ENCODE measurements at places on chromosomes 13 and 19. TPM values are rescaled to one million over a fixed set of nuclear protein-coding genes. Genes with fewer than 3 reads are reported as not detected.

Gene KRI1
- 14.2 TPM for total RNA-seq

Gene AMER2
- total RNA-seq, result not detected

Gene ZNF763
- total RNA-seq, result 1.1 TPM

Gene SYCN
- total RNA-seq, result not detected

DNA sequence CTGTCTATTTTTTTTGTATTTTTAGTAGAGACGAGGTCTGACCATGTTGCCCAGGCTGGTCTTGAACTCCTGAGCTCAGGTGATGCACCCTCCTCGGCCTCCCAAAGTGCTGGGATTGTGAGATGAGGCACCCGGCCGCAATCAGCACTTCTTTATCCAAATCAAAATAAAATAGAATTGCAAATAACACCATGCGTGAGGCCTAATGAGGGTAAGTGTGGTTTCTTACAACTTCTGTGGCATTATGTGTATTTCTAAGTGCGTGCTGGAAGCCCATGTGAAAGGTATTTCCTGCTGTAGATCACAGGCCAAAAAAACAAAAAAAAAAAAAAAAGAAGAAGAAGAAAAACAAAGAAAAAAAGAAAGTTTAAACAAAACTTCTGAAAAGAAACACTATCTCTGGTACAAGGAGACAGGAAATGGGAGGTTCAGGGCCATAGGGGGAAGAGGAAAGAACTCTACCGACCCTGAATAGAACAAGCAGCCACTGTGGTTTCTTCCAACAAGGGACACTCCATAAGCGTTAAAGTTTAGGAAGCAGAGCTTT is 3.0 kb upstream of the GRAMD1A start:
- no peak for DNase-seq

Gene NDFIP2
- total RNA-seq, result 29.3 TPM

DNA sequence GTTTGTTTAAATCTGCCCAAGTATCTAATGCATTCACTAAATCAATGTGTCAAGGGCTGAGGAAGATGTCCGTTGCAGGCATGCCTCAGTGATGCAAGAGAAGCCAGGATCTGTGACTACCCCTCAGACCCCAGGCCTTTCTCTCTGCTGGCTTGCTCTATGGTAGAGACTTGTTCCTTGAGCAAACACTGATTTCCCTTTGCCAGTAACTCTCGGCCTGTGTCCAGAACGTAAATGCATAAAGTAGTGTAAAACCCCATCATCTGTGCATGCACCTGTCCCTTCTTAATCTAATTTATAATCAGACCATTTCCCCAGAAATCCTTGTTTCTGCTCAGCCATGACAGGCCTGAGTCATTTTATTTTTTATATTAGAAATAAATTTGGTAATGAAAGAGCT is 28.7 kb upstream of the FRY start:
- DNase-seq, result no peak

Gene MBD3L2
- total RNA-seq, result not detected

- DNase-seq, result no peak
Measured at GRCh38 chr13:68358294-68358705, 1128.2 kb upstream of the PCDH9 start.

DNA sequence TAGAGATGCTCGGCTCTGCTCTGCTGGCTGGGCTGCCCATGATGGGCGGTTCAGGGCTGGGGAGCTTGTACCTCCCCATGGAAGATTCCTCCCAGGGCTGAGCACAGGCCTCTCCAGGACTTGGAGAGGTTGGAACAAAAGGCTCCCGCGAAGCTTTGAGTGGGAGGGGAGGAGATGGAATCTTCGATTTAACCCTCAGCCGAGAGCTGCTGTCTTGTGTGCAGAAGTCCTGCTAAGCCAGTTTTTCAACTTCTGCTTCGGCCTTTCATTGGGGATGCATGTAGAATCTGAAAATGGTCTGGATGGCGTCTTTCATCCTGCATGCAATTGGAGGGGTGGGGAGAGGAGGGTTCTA is 163.3 kb downstream of the KDM4B start:
- no peak for DNase-seq

Gene ZNF222
- 8.5 TPM for total RNA-seq

DNA sequence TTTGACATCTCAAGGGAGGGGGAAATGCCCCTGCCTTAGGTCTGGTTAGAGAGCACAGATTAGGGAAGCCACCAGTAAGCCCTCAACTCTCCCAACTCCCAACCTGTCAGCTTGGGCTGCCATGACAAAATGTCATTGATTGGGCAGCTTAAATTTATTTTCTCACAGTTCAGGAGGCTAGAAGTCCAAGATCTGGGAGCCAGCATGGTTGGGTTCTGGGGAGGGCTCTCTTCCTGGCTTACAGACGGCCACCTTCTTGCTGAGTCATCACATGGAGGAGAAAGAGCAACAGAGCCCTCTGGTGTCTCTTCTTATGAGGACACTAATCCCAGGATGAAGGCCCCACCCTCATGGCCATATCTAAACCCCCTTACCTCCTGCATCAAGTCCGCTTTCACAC is 24.2 kb downstream of the C19orf12 start:
- no peak for DNase-seq

Gene SYDE1
- 49.3 TPM for total RNA-seq

GRCh38 chr13:24040835-24041234 is 119.7 kb upstream of the SPATA13 start:
- DNase-seq, result no peak

DNA sequence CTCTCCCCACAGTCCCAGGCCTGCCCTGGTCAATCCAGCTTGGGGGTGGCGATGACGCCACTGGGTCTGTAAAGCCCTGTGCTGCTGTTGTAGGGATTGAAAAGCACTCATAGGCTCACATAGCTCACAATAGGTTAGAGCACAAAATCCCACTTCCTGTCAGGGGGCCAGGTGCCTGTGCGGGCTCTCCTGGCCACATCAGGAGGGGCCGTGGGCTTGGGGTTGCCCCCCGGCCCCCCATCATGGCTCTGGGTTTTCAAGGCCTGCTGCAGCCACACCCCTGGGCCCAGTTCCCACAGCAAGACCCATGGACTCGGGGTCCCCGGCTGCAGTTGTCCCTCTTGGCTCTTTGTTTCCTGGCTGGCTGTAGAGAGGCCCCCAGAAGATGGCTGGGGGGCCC is 62.9 kb downstream of the SMARCA4 start:
- no peak for DNase-seq

Gene KLK8
- not detected for total RNA-seq

Gene PEG3
- total RNA-seq, result not detected

DNA sequence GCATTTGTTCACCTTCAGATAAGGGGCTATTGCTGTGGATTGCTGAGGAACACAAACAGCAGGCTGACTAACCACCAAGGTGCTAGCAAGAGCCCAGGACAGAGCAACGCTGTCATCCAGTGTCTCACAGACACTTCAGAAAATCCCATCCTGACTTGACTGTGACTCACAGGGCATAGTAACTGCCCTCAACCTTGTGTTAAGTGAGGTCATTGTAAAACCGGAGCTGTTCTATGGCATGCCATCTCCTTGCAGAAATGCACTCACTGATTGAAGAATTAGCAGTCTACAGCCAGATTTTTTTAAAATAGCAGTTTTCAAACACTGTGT is 51.1 kb downstream of the TNFRSF19 start:
- no peak for DNase-seq

Gene NCR1
- total RNA-seq, result not detected

Gene ICAM4
- 0.31 TPM for total RNA-seq

Gene ZNF723
- total RNA-seq, result not detected

GRCh38 chr13:51882570-51883225 is 20.9 kb downstream of the CCDC70 start:
- DNase-seq, result no peak

Gene CFAP97D2
- not detected for total RNA-seq

Gene ALG5
- 33.7 TPM for total RNA-seq

DNA sequence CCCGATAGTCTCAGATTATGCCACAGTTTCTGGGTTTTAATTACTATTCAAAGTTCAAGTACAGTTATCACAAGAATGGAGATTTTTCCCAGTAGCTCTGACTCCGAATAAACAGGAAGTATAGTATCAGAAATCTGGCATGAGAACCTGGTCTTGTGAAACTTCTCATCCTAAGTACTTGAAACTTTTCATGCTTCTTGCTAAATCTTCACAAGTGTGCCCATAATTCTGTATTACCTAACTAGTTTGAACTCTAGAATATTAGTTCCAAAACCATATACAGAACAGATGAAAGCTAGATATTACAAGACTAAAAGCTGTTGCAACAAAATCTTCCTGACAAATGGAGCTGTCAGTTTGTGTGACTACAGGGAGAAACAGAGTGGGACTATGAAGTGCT is 70.5 kb upstream of the CSNK1A1L start:
- DNase-seq, result no peak

Gene XPO4
- 16.6 TPM for total RNA-seq

DNA sequence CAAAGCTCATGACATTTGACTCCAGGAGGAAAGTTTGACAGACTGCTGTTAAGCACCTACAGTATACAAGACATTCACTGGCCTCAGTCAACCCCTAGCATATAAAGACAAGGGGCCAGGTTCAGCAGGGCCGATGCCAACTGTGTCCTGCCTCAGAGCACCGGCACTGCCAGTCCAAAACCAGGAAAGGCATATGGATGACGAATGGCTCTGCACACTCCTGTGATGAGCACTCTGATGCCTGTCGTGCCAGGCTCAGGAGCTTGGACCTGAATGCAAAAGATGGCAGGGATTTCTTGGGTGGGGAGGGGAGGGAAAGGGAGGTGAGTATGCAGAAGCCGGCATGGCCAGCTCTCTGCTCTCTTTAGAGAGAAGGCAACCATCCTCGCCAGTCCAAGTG is 38.9 kb downstream of the COL4A1 start:
- no peak for DNase-seq

DNA sequence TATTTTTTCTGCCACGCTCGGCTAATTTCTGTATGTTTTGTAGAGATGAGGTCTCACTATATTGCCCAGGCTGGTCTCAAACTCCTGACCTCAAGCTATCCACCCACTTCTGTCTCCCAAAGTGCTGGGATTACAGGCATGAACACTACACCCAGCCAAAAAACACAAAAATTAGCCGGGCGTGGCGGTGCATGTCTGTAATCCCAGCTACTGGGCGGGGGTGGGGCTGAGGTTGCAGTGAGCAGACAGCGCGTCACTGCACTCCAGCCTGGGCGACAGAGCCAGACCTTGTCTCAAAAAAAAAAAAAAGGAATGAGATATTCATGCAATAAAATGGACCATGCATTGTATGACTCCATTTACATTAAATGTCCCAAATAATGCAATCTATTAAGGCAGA is 32.2 kb downstream of the VASP start:
- no peak for DNase-seq

DNA sequence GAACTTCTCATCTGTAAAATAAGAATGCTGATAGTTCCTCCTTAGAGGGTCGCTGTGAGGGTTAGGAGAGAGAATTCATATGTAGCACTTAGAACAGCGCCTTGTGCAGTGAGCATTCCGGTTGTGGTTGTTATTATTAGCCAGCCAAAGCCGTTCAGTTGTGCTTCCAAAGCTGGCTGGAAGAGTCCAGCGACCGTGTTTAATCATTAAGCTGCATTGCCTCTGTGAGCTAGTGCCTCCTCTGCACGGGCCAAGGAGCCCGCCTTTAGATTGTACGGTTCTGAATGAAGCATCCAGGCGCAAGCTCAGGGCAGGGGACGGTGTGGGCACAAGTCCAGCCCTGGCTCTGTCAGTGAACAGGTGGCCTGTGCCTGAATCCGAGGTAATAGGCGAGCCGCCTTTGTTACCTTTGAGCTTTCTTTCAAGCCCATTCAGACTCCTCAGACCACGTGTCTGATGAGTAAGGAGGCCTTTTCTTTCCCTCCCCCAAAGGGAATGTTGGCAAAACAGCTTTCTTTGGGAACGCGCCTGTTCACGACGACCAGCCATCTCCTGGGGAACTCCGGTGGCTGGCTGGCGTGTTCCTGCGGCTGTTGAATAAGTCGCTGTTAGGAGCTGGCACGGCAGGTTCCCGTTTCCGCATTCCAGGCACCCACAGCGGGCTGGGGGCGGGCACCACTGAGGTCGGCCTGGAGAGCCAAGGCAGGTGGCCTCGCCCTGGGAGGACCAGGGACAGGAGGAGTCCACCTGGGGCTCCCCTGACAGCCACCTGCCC is 25.1 kb downstream of the SIPA1L3 start:
- no peak for DNase-seq

Gene FXYD3
- total RNA-seq, result not detected

DNA sequence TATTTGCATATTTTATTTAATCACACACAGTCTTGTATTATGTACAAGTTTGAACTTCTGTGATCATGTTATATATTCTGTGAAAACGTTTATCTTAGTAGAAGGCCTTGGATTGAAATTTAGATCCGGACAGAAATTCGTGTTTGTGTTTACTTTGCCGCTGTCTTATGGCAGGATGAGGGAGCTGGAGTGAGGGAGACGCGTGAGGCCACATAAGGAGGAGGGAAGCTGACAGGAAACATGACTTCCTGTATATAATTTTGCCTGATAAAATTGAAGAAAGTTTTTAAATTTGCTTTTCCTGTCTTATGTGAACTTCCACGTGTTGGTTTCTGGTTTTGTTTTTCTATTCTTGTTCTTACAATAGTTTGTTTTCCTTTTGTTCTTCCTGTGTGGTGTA is 200.2 kb downstream of the MTUS2 start:
- DNase-seq, result no peak

Gene PRRG2
- total RNA-seq, result 0.39 TPM

Gene MCF2L
- total RNA-seq, result 6.7 TPM

Data from chondrocyte (in vitro differentiated cells).